GM18507 (cell line): ENCODE measurements at places on chromosomes 2 and 18.
A peak's percentile ranks its signal among the peaks of the same experiment; 100 is the strongest.

DNA sequence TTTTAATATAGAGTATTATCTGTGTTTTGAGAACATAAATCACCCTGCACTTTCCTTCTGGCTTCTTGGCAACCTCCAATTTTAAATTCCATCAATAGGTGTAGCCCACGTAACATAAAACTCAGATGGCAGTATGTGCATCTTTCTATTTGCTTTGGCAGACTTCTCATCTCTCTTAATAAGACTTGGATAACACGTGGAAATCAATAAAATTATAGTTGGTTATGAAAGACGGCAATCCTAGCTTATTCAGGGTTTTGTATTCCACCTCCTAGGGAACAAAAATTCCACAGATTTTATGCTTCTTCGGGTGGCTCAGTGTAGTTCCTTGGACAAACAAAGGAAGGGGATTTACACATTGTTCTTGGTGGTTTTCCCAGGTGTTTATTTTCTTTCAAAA lies 299.3 kb downstream of the RND3 start:
- no peak for DNase-seq

DNA sequence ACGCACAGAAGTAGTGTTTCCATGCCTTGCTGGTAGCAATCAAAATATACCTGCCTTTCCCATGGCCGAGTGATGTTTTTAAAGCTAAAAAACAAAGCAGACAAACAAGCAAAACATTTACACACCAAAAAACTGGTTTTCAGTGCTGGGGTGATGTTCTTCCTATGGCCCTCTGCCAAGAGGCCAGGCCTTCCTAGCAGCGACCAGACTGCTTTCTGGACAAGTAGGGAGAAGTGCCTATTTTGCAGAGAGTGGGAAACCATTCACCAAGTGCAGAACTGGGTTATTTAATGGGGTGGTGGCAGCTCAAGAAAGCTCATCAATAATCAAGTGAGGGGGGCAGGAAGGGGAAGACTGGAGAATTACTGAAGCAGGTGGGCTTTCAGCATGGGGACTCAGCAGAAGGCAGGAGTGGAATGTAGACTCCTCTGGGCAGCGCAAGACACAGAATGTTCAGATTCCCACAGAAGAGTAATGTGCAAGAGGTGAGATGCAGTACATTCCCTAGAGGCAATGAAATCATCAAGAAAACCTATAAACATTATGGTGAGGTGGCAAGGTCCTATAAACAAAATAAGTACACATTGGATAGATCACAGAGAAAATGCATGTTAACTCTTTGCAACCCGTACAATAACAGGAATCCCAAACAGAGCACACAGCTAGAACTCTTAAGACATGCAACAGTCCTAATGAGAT lies 44.0 kb downstream of the CPO start:
- no peak for DNase-seq

DNA sequence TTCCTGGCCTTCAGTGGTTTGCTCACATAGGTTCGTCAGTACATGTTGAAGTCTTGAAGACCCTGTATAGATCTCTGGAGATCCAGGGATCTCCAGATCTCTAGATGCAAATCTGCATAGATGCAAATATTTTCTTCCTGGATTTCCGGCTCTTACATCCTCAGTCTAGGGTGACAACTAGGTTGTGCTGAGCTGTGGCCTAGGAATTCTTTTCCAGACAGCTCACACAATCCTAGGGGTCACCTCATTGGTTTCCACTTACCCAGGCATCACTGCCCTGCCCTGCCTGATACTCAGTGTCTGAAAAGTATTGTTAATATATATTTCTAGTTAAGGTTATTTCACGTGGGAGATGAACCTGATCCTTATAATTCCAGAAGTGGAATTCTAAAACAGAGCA lies 105.1 kb upstream of the TTC27 start:
- no peak for DNase-seq

DNA sequence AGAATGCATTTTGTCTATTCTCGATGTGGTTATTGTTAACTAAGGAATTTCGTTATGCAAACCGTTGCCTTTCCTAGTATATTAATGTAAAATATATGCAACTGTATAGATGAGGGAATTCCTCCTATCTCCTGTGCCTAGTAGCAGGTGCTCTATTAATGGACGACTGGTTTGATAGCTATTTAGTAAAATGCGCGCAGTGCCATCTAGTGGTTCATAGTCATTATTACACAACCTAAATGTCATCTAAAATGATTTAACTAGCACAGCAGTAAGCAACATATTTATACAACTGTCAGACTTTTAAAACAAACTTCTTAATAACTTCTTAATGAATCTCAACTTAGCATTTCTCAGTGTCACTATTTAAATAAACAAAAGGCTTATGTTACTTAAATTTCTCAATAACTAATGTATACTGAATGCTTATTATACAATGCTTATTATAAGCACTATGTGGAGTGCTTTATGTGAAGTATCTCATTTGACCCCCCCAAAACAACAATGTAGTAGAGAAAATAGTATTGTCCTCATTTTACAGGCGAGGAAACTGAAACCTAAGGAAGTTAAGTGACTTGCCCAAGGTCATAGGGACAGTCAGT lies 77.9 kb downstream of the DTNA start:
- peak; percentile 14 for DNase-seq
